Putamen (tissue), 1 donor: ENCODE measurements at places on chromosomes 16 and 17.

- DNase-seq, result peak; percentile 30
These were observed 209.7 kb upstream of the CACNG3 start for GRCh38 chr16:24046442-24046841.

- DNase-seq, result no peak
These were observed 62.5 kb downstream of the XYLT1 start for GRCh38 chr16:17408296-17408695.

- DNase-seq, result no peak
These were observed 502 bp downstream of the FAAP100 start for GRCh38 chr17:81551458-81552243.

DNA sequence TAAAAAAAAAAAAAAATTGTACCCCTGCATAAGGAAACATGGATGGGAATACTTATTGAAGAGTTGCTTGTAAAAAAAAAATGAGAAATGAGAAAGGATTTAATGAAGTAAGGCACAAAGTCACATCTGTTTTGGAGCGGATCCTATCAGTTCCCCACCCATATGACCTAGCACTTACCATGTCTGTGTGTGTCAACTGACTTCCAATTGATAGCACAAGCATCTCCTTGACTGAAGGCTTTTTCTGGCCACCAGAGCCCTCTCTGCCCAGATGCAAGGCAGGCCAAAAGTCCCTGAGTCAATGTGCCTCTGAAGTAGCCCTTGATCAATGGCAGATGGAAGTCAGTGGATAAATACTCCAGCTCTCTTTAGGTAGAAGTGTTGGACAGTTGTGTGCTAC, 13.4 kb upstream of the NLK start:
- no peak for DNase-seq

DNA sequence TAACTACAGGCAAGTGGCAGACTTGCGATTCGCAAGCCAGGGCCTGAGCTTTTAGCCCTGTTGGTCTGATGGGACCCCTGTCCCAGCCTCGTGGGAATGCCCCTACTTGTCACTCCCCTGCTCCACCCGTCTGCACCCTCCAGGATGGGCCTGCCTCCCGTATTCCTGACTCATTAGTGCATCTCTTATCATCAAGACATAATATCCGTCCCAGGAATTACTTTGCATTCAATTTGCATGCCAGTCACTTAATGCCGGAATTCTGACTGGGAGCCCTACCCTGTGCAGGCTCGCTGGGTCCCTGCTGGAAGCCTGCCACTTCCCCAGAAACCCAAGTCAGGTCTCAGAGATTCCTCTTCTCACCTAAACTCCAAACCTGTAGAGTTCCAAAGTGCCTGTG, 3.3 kb downstream of the PRSS53 start:
- no peak for DNase-seq

- DNase-seq, result no peak
These were observed 12.1 kb downstream of the USP6 start for GRCh38 chr17:5127910-5128309.

DNA sequence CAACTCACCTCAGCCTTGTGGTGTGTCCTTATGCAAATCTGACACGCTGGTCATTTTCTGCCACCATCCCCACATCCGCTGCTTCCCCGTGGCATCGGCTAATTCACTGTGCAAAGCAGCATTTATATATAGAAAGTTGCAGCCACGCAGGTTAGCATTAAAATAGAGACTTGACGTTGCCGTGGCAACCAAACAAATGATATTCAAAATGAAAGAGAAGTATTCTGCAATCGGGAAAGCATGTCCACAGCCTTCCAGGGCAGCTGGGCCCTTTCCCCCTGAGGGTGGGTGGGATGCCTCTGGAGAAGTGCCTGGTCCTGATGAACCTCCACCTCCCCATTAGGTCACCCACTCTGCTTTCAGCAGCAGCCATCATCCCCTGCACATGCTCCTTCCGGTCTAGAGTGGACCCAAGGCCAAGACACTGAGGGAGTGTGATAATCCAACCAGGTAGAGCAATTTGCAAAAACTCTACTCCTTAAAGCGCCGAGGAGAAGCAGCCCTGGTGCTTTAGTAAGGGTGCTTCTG, 138.7 kb downstream of the GAS7 start:
- DNase-seq, result no peak

DNA sequence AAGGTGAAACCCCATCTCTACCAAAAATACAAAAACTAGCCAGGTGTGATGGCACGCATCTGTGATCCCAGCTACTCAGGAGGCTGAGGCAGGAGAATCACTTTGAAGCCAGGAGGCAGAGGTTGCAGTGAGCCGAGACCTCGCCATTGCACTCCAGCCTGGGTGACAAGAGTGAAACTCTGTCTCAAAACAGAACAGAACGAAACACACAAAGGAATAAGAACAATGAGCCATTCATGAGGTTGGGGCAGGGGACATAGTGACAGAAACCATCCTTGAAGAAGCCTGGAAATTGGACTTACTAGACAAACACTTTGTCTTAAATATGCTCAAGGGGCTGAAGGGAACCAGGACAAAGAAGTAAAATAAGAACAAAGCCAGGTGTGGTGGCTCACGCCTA, 39.4 kb downstream of the WDR45B start:
- no peak for DNase-seq

DNA sequence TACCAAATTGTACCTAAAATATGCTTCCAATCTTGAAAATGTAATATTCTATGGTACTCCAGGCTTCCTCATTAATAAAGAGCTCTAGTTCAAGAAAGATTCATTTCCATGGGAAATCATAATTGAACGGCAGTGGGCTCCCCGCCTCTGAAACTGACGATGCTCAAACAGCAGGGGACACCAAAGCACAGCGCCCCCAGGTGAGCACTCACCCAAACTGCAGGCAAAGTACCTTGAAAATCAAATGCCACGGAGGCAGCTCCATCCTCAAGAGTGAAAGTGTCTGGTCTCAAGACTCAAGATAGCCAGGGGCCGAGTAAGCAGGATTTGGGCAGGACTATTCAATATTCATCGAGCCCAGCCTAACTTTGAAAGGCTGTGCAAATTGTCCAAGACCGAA, 217.4 kb upstream of the TNRC6C start:
- no peak for DNase-seq

- peak; percentile 73 for DNase-seq
These were observed 3.8 kb downstream of the PMP22 start for GRCh38 chr17:15261258-15261801.

GRCh38 chr17:30555942-30556341, 78.7 kb downstream of the GOSR1 start:
- DNase-seq, result no peak

- DNase-seq, result no peak
These were observed 228.3 kb upstream of the HSBP1 start for GRCh38 chr16:83579436-83579835.

GRCh38 chr17:75109046-75109406, 743 bp upstream of the ARMC7 start:
- DNase-seq, result no peak

DNA sequence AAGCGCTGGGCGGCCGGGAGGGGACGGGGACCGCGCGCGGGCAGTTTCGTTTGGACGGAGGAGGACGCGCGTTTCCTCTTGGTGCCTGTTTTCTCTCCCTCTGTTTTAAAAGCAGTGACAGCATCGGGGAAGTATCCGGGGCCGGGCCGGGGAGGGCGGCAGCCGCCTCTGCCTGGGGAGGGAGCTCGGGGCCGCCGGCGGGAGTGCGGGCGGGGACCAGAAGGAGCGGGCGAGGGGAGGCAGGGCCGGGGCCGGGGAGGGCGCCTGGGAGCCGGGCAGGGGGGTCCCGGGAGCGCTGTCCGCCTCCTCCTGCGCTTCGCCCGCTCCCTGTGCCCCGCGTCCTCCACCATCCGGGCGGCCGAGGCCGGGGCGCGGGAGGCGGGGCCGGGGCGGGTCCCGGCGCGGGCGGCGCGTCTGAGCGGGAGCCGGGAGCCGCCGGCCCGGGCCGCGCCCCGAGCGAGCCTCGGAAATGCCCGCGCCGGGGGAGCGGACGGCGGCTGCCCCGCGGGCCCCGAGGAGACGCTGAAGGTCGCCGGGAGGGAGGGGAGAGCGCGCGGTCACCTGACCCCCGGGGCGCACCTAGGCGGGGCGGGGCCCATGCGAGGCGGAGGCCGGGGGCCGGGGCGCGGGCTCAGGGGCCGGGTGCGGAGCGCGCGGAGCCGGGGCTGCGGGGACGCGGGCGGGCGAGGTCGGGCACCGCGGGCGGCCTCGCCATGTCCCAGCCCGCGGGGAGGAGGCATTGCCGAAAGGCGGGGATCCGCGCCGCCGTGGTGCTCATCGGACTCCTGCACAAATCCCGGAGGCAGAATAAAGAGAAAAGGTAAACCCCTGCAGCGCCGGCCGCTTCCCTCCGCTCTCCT, 57.3 kb downstream of the RAP1GAP2 start:
- DNase-seq, result no peak

DNA sequence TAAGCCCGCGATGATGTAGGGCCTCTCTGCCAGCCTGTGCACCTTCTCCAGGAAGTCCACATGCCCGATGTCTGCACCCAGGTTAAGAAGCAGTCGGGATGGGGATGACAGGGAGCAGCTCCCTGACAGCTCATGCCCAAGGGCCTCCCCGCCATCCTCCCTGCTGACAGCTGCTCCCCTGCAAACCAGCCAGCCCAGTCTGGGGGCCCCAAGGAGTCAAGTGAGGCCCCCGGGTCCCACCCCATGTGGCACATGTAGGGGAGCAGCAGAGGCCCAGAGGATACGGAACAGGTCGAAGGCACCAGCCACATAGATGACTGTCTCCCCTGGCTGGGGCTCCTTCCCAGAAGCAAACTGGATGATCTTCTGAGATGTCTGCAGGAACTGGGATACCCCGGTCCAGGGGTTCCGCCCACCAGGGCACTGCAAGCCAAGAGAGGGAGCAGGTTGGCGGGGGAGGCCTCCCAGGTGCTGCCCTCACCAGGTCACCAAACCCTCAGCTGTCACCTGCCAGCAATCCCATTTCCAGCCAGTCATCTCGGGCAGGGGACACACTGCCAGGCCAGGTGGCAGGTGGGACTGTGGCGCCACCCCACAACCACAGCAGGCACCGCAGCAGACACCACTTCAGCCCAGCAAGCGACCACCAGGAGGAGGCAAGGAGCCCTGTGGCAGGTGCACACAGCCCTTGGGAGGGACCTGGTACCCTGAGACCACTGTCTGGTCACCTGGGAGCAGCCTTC, 4.6 kb downstream of the PCYT2 start:
- no peak for DNase-seq

DNA sequence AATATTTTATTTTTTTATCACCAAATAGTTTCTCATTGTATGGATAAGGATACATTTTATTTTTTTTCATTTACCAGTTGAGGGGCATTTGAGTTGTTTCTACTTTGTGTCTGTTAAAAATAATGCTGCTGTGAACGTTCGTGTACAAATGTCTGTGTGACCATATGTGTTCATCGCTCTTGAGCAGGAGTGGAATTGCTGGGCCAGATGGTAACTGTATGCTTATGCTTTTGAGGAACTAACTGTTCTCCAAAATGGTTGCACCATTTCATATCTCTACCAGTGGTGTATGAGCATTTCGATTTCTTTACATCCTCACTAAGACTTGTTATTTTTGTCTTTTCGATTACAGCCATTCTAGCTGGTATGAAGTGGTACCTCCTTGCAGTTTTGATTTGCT, 212.5 kb upstream of the N4BP1 start:
- DNase-seq, result no peak

GRCh38 chr16:1367486-1368174, 15.9 kb downstream of the GNPTG start:
- DNase-seq, result no peak

DNA sequence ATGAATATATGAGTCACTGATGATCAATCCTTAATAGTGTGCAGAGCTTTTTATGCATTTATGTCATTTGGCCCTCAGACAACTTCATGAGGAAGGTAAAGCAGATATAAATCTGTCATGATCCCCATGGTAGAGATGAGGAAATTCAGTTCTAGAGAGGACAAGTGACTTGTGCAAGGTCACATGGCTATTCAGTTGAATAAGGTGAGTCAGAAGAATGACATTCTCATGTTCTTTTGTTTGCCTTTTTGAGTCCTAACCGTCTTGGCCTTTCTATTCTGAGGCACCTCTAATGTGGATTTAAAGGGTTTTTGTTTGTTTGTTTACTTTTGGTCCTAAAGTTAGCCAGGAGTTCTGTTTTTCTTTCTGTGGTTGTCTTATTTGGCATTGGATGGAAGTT, 116.2 kb upstream of the ELAC2 start:
- DNase-seq, result no peak

DNA sequence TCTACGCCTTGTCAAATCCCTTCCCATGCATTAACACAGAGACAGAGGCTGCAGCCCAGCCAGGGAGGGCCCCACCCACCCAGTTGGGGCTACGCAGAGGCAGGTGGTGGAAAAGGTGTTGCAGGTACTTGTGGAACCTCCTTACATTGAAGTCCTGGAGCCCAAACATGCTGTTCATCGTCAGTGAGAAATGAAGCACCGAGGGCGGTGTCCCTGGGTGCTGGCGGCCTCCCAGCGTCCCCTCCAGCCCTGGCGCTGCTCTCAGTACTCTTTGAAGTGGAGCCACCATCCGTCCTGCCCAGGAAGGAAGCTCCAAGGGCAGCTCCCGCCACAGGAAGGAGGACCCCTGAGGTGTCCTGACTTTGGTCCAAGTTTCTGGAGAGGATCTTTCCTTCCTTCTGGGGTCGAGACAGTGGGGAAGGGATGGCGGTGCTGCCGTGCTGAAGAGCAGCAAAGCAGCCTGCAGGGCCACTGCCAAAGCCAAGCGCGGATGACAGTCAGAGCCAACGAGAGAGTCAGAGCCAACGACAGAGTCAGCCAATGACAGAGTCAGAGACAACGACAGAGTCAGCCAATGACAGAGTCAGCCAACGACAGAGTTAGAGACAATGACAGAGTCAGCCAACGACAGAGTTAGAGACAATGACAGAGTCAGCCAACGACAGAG, 23.4 kb downstream of the LMF1 start:
- DNase-seq, result no peak

DNA sequence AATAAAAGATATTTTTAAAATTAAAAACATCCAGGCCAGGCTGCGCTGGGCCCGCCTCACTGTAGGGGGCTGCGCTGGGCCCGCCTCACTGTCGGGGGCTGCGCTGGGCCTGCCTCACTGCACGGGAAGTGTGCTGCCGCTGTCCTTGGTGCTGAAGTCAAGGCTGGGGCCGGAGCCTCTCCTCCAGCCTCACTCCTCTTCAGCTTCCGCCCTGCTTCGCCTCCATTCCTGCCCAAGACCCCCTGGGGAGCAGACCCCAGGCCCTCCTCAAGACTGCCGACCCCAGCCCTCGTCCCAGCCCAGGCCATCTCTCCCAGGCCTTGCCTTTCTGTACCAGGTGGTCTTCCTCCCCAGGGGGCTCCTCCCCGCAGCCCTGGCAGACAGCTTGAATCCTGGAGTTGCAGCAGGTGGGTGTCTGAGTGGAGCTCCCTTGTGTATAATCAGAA, 26.2 kb downstream of the ENDOV start:
- no peak for DNase-seq

DNA sequence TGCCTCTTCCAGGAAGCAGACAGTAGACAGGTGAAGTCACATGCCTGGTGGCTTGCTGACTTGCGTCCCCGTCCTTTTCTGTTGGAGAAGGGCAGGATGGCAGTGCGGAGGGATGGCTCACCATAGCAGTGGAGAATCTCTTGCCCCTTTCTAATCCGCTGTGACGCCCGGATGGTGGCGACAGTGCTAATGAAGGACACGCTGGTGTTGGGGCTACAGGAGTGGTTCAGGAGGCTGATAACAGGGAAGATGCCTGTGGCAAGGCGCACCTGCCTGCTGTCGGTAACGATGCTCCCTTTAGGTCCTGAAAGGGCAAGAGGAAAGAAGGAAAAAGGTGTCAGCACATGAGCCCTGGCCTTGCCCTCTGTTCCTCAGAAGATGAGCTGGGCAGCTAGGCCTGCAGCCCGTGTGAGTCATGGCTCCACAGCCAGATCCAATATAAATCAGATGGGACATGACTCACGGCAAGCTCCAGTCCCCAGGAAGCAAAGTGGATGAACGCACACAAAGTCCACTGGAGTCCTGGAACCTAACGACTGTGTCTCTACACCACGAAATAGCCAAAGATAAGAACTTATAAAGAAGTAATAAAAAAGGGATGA, 25.5 kb downstream of the SERPINF1 start:
- DNase-seq, result no peak
